ENCODE measurements at places on chromosomes 16 and 17.

DNA sequence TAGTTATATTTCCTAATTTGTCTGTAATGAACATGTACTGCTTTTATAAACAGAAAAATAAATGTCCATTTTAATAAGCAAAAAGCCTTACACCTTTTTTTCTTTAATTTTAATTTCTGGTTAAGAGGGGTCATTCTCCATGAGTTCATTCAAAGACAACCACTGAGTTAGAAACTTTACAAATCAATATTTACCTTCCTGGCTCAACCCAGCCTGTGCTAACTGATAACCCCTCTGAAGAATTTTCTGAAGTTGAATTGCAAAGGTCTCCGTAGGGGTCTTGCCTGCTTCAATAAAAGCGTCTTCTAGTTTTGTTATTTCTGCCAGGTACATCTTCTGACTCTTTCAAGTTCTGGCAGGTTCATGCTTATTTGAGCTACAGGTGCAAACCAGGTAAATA is 440.4 kb upstream of the SALL1 start:
- no peak overlapping the region for H3K27ac ChIP-seq
- H3K4me3 ChIP-seq = no peak overlapping the region
- H3K36me3 ChIP-seq = no peaks in the 10 kb centered on the region

DNA sequence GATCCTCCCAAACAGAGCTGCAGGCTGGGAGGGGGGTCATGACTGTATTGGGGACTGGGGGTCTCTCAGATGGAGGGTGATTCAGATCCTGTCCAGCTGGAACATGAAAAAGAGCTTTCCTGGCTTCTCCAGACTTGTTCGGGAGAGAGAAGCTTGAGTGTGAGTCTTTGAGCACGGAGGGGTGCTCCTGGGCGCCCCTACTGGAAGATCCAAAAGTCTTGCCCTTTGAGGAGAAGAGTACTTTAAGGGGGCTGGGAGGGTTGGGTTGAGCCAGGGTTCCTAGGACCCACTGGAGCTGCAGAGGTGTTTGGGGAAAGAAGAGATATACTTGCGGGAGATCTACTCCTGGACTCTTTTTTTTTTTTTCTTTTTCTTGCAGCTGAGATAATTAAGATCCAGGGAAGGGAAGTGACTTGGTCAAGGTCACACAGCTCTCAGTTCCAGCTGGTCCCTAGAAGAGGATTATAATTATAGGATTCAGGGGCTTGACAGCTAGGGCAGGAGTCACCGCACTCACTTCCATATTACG is 8.4 kb downstream of the RARA start:
- H3K36me3 ChIP-seq = no peaks in the 10 kb centered on the region
- peak; percentile 68 for DNase-seq
- peaks cover 60% of the 10 kb centered on the region for H3K4me1 ChIP-seq
- H3K27ac ChIP-seq = peak overlapping the region; percentile 96

- H3K27ac ChIP-seq = no peak overlapping the region
- H3K36me3 ChIP-seq = peaks cover 40% of the 10 kb centered on the region
- H3K4me1 ChIP-seq = peaks cover 10% of the 10 kb centered on the region
- H3K4me3 ChIP-seq = no peak overlapping the region
- DNase-seq = no peak
- peaks cover 19% of the 10 kb centered on the region for H3K27me3 ChIP-seq
These were observed 33.4 kb downstream of the ARHGAP23 start for GRCh38 chr17:38461683-38462082.

GRCh38 chr16:29644973-29645693 is 17.9 kb upstream of the SPN start:
- H3K36me3 ChIP-seq = no peaks in the 10 kb centered on the region
- no peak overlapping the region for H3K4me3 ChIP-seq
- no peak overlapping the region for H3K27ac ChIP-seq
- peaks cover 2% of the 10 kb centered on the region for H3K27me3 ChIP-seq

DNA sequence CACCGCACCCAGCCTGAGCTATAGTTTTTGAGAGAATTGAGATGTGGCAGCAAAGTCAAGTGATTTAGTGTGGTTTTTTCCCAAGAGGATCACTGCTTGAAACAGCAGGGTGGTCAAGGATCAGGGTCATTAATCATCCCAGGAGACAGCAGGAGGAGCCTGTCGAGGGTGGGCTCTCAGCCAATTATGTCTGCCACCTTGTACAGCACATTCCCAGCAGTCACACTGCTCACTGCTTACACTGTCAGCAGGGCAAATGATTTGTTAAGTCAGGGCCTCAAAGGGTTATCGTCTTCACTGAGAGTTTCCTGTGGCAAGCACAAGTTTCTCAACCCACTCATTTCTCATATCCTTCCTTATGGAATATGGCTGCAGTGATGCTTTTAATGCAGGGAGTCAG is 13.2 kb downstream of the B3GNT9 start:
- H3K36me3 ChIP-seq = peaks cover 36% of the 10 kb centered on the region
- H3K27me3 ChIP-seq = no peaks in the 10 kb centered on the region
- DNase-seq = no peak
- H3K27ac ChIP-seq = no peak overlapping the region

DNA sequence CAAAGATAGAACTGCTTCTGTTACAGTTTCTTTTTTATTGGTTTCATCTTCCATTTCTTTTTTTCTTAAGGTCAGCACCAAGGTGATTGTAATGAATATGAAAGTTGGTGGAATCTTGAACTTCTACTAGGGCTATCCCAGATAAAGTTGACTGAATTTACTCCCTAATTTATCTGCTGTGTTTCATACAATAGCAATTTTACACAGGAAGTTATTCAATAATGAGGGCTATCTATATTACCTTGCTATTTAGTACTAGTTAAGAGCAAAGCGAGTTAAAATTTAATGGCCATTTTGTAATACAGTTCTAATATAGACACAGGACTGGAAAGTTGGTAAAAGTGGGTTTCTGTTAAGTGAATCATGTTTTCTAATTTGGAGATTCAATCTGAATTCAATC is 24.1 kb downstream of the USP10 start:
- no peak overlapping the region for H3K4me3 ChIP-seq
- no peak for DNase-seq
- H3K27me3 ChIP-seq = no peaks in the 10 kb centered on the region
- H3K4me1 ChIP-seq = peaks cover 64% of the 10 kb centered on the region
- H3K27ac ChIP-seq = no peak overlapping the region
- H3K36me3 ChIP-seq = no peaks in the 10 kb centered on the region

GRCh38 chr16:20398603-20399002 is 5.9 kb downstream of the PDILT start:
- H3K4me1 ChIP-seq = no peaks in the 10 kb centered on the region
- DNase-seq = no peak
- H3K36me3 ChIP-seq = no peaks in the 10 kb centered on the region
- no peak overlapping the region for H3K4me3 ChIP-seq
- no peaks in the 10 kb centered on the region for H3K27me3 ChIP-seq

GRCh38 chr16:28585674-28586073 is 11.2 kb downstream of the SULT1A2 start:
- no peaks in the 10 kb centered on the region for H3K4me1 ChIP-seq
- DNase-seq = no peak
- peaks cover 20% of the 10 kb centered on the region for H3K36me3 ChIP-seq

DNA sequence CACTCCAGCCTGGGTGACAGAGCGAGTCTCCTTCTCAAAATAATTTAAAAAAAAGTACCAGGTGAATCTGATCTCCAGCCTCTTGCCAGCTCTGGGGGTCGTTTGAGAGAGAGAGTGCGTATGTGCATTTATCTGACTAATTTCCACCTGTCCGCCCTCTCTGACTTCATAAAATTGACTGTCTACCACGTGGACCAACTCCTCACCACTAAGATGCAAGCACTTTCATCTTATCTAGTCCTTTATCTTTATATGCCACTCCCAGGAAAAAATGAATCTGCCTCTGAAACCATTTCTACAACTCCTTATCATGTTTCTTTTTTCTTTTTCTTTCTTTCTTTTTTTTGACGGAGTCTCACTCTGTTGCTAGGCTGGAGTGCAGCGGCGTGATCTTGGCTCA is 55.8 kb downstream of the HS3ST3A1 start:
- peaks cover 4% of the 10 kb centered on the region for H3K4me1 ChIP-seq
- H3K4me3 ChIP-seq = no peak overlapping the region
- H3K36me3 ChIP-seq = peaks cover 4% of the 10 kb centered on the region
- H3K27ac ChIP-seq = no peak overlapping the region
- DNase-seq = no peak

DNA sequence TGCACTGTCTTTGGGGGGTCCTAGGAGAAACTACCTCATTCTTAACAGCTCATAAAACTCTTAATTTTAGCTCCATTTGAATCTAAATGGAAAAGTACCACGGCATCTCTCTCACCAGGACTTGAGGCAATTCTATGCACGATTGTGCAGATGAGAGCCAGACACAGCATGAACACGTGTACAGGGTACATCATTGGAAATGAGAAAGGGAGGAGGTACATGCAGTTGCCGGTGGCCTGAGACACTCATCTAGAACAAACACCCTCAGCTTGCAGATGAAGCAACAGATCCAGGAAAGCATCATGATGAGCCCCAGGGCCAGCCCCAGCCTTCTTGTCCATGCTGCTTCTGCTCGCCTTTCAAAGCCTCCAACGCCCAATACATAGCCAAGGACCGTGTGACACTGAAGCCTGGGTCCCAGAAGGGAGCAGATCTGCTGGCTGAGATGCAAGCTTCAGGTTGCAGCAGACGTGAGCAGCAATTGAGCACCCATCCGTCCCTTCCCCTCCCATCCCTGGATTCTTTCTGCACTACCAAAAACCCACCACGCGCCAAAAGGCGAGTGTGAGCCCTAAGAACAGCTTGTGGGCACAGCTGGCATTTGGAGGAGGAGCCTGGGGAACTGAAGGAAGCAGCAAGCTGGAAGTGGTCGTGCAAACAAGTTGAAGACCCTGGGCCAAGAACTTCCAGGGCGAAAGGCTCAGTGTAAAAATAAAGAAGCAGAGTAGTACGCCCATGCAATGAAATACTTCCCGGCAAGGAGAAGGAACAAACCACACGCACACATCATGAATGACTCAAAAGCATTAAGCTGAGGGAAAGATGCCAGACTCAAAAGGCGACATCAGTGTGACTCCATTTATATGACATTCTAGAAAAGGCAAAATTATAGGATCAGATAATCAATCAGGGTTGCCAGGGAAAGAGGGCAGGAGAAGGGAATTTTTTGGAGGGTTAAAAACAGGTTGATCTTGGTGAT is 7.3 kb upstream of the RCVRN start:
- H3K27ac ChIP-seq = no peak overlapping the region
- no peaks in the 10 kb centered on the region for H3K4me1 ChIP-seq
- H3K4me3 ChIP-seq = no peak overlapping the region
- peaks cover 3% of the 10 kb centered on the region for H3K27me3 ChIP-seq
- DNase-seq = no peak

- no peak overlapping the region for H3K4me3 ChIP-seq
- H3K27me3 ChIP-seq = peaks cover 1% of the 10 kb centered on the region
- DNase-seq = no peak
- H3K4me1 ChIP-seq = no peaks in the 10 kb centered on the region
These were observed 84.3 kb upstream of the NLRP1 start for GRCh38 chr17:5668557-5669138.

DNA sequence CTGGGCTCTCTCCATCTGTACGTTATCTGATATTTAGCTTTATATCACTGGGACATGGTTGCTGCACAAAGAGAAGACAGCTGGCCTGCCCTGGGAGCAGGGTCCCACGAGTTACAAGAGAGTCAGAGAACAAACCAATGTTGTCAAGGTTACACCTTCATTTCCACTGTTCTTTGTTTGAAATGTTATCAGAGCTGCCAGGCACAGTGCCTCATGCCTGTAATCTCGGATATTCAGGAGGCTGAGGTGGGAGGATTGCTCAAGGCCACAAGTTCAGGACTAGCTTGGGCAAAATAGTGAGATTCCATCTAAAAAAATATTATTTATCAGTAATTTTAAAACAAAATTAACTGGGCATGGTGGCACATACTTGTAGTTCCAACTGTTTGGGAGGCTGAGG is 34.6 kb downstream of the ATP6V0A1 start:
- peak overlapping the region; percentile 83 for H3K27ac ChIP-seq
- peak overlapping the region; percentile 21 for H3K4me3 ChIP-seq
- no peak for DNase-seq
- H3K4me1 ChIP-seq = peaks cover 5% of the 10 kb centered on the region
- H3K27me3 ChIP-seq = peaks cover 3% of the 10 kb centered on the region
- peaks cover 42% of the 10 kb centered on the region for H3K36me3 ChIP-seq

- H3K4me1 ChIP-seq = peaks cover 10% of the 10 kb centered on the region
- no peak overlapping the region for H3K27ac ChIP-seq
- peaks cover 4% of the 10 kb centered on the region for H3K27me3 ChIP-seq
- H3K4me3 ChIP-seq = no peak overlapping the region
These were observed 9.3 kb upstream of the FAAP100 start for GRCh38 chr17:81561494-81561885.

DNA sequence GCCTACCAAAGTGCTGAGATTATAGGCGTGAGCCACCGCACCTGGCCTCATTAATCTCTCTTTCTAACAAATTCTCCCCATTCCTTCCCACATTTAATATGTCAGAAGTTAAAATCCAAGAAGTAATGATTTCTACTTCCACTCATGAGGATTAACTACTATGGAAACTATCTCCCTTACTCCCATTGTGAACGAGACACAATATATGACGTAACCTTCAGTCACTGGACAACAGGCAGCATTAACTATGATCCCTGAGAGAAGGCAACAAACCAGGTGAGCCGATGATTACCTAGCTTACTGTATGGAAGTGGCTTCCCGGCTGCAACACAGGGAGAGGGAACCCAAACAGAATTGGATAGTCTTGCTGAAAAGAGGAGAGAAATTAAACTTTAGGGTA is 20.0 kb downstream of the GLG1 start:
- H3K27me3 ChIP-seq = no peaks in the 10 kb centered on the region
- no peaks in the 10 kb centered on the region for H3K4me1 ChIP-seq
- H3K4me3 ChIP-seq = no peak overlapping the region
- H3K36me3 ChIP-seq = no peaks in the 10 kb centered on the region
- DNase-seq = no peak
- peak overlapping the region; percentile 3 for H3K27ac ChIP-seq

DNA sequence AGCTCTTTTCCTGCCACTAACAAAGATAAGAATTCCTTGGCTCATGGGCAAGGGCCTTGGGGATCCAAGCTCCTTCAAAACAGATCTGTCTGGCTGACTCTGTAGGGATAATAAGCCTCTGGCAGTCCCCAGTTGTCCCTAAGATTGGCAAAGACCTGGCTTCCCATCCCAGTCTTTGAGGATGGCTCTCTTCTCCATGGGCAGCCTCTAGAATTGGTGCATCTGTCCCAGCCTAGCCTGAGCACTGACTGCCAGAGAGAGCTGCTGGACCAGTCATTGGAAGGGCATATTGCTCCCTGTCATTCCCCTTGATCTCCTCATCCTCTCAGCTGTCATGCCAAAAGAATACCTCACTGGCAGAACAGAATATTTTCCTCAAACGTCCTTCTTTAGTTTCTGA is 13.2 kb upstream of the CUEDC1 start:
- no peak overlapping the region for H3K27ac ChIP-seq
- peaks cover 1% of the 10 kb centered on the region for H3K27me3 ChIP-seq
- no peaks in the 10 kb centered on the region for H3K36me3 ChIP-seq

Measured in endothelial cell (in vitro differentiated cells).